ENCODE measurements at places on chromosomes 16 and 17.

DNA sequence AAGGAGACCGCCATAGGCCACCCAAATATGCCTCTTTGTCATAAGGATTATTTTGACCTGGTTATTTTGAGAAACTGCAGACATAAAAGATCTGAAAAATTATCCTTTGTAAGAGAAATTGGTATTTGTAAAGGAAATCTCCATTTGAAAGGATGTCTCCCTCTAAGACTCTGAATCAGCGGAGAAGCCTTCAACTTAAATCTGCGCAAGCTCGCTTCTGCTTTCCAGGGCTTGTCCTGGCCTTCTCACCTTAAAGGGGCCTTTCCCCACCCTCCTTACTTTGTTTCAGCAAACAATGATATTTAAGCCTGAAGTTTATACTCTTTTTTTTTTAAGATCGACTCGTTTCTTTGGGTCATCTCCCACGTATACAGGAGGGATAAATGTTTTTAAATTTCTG, 34.5 kb downstream of the HSBP1 start:
- DNase-seq, result no peak

DNA sequence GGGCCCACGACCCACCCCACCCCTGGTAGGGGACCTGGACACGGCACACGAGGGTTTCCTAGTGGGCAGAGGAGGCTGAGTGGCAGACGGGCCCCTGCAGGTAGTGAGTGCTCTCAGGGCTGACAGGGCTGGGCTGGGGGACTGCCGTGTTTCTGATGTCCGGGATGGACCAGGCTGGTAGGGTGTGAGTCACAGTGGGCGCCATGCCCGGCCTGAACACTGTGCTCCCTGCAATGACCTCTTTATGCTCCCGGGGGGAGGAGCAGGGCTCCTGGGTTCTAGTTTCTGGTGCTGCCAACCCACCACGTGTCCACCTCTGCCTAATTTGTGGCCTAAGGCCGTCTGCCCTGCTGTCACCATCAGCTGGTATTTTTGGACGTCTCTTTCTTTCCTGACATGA, 26.3 kb downstream of the ARHGAP23 start:
- peak; percentile 84 for DNase-seq

DNA sequence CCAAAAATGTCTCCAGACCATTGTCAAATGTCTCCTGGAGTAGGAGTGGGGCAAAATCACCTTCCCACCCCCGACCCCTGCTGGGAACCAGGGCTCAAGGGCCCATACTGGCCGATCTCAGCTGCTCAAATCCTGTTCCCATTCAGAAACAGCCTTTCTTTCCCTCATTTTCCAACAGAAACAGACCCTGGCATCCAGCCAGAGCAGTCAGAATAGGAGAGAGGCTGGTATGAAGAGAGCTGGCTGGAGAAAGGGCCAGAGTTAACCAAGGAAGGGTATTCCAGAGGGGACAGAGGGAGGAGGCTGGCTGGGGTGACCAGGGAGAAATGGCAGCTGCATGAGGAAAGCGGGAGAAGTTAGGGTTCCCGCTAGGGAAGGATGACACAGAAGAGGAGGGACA, 199.1 kb downstream of the XYLT1 start:
- no peak for DNase-seq

- DNase-seq, result no peak
Measured at GRCh38 chr17:74968361-74968780, 4.2 kb downstream of the HID1 start.

GRCh38 chr16:10937068-10937859, 5.0 kb downstream of the DEXI start:
- peak; percentile 48 for DNase-seq

DNA sequence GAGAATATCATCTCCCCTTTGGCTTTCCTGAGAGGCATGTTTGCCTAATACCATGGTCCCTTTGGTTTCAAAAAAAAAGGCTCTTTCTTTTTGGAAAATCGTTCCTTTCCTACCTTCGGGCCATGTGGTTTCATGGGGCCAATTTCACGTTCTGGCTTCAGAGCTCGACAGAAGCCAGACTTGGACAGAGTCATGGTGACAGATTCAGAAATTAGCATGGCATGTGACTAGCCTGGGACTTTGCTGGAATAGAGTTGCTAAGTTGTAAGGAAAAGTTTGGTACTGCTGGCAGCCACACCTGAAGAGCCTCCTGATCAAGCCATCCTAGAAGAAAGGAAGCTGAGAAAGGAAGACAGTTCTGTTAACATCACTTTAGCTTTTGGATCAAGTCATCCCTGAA, 2.4 kb upstream of the VWA3A start:
- DNase-seq, result no peak

DNA sequence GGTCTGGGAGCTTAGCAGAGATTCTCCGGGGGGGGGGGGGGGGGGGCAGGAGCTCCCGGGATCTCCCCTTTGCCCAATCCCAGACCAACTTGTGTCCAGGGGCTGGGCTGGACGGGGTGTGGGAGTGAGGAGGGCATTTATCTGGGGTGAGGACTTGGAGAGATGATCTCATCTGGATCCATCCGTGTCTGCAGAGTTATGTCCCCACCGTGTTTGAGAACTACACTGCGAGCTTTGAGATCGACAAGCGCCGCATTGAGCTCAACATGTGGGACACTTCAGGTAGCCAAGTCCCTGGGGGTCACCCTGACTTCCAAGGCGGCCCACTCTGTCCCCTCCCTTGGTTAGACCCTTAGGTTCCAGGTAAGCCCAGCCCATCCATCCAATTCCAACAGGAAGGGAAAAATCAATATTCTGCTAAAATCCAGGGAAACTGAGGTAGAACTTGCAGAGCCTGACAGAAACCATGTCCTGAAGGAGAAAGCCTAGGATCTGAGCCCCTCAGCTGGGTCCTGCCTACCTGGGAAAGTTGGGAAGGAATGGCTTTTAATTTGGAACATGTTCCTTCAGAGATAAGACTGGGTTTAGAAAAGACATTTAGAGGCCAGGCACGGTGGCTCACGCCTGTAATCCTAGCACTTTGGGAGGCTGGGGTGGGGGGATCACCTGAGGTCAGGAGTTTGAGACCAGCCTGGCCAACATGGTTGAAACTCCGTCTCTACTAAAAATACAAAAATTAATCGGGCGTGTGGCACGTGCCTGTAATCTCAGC, 921 bp downstream of the RND2 start:
- DNase-seq, result no peak

DNA sequence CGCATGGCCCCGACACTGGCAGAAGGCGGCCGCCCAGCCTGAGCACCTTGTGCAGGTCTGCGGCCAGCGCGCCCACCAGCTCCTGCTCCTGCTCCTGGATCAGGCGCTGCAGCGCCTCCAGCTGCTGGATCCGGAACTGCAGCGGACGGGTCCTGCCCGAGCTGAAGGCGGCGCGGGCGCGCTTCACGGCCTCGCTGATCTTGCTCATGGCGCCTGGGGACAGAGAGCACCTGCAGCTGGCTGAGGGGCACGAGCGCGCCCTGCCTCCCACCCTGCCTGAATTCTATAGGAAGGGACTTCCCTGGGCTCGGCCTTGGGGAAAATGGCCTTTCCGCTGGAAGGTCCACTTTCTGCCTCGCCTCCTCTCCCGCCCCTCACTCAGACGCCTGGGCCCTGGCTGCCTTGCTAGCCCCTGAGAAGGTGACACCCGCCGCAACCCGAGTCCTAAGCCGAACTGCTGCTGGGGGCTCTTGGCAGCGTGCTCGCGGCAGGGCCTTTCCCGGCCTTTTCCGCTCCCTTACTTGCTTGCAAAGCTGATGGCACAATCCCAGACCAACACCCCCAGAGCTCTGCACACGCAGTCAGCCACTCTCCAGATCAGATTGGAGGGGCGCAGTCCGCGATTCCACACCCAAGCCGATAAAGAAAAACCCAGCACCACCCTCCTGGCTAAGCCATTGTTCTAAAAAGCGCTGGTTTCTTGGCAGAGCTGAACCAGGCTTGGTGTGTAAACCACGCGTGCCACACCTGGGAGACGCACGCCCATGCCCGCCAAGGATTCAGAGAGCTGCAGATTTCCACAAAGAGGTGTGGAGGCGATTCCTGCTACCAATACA, 3.0 kb downstream of the ALDH3A1 start:
- DNase-seq, result peak; percentile 91

GRCh38 chr17:47316311-47316710, 7.4 kb upstream of the EFCAB13 start:
- DNase-seq, result no peak

GRCh38 chr17:27442702-27443101, 13.5 kb upstream of the KSR1 start:
- no peak for DNase-seq

DNA sequence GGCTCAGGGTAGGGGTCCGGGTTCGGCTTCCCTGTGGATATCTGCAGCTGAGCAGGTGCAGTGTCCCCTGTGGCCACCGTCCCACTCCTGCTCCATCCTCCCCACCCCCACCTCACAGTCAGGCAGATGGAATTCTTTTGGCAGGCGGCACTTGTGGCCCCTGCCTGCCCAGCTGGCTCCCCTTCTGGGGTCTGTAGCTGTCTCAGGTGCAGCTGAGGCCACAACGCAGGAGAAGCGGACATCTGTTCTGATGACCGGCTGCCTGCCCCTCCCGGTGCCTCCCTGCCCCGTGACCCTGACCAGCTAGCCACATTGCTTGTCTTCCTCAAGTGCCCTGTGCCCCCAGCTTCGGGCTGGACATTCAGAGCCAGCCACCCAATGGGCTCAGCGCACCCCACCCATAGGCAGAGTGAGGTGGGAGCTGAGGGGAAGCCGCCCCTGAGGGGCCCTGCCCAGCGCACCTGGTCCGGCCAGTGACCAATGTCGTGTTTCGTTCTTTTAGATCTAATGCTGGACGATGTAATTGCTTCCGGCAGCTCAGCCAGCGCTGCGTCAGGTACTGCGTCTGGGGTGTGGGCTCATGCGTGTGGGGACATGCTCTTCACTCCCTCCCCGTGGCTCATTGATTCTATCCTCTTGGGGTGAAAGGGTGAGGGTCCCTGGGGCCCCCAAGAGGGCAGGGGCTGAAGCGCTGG, 25.2 kb upstream of the ABCC3 start:
- no peak for DNase-seq

DNA sequence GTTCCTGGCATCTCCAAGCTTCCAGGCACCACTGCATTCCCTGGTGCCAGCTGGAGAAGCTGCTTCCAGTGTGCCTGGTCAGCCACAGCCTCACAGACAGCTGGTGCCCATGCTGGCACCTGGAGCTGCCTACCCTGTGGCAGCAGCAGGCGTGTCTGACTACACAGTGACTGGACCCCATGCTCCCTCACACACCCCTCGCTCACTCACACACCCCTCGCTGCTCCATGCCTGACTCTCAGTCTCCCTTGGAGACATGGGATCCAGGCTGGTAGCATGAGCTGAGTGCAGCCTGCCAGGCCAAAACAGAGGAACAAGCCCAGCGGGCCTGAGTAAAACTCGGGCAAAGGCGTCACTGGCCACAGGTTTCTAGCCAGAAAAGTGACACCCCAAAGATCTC, 59.1 kb upstream of the SMIM36 start:
- DNase-seq, result no peak

GRCh38 chr17:8289103-8289397, 580 bp downstream of the RANGRF start:
- no peak for DNase-seq

GRCh38 chr16:75035410-75035968, 36.7 kb downstream of the ZNRF1 start:
- DNase-seq, result no peak

GRCh38 chr17:62057696-62058095, 7.4 kb downstream of the MED13 start:
- no peak for DNase-seq

- no peak for DNase-seq
Measured at GRCh38 chr16:57870753-57871454, 68.6 kb upstream of the KIFC3 start.

DNA sequence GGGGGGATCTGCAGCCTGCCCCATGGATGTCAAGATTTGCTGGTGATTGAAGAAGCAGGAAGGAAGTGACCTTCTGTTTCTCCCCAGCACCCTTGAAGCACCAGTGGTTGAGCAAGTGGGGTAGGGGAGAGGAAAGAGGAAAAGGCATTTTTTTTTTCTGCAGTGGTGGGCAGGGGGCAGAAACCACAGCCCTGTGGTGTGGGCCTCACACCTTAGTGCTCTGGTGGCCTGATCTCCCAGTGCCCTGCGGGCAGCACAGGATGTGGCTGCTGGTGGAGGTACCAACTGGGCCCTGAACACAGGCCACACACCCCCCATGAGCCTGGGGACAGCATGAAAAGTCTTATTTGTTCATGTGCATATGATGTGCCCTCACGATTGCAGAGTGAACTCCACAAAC, 7.1 kb downstream of the ITGAD start:
- no peak for DNase-seq

DNA sequence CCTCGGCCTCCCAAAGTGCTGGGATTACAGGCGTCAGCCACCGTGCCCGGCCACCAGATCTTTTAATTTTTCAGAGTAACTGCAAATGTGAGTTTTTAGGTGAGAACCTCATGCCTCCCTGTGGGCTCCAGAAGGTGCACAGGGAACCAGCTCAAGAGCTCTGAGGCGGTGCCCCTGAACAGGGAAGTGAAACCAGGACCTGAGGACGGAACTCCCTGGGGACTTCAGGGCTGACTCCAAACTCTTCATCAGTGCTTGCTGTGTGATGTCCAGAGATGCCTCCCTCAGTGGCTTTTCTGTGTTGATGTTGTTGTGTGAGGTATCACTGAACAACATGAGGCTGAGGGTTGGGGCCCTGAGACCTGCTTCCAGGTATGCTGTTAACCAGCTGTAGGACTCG, 23.8 kb downstream of the SLC12A3 start:
- no peak for DNase-seq

GRCh38 chr17:44367231-44367979, 3.8 kb upstream of the FAM171A2 start:
- DNase-seq, result no peak

DNA sequence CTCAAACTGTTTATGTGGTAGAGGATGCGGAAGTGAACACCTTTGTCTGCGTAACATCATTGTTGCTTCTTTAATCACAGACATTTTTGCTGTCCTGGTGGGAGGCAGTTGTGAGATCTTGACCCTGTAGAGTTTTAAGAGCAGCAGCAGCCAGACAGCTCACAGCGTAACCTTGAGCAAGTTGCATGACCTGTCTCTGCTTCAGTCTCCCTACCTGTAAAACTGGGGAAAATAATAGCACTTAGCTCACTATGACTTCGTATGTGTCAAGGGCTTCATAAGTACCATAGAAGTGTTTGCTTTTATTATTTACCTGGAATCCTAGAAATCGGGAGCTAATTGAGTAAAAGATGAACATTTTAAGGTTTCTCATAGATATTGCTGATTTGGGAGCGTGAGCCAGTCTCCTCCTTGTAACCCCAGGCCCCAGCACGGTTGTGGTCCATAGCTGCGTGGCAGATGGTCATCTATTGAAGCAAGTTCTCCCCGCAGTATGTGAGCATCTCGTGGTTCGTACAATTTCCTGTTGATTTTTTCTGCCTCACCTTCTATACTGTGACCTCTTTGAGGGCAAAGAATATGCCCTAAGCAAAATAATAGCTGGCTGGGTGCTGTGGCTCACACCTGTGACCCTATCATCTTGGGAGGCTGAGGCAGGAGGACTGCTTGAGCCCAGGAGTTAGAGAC, 34.4 kb downstream of the GPRC5B start:
- DNase-seq, result no peak

GRCh38 chr16:52558448-52558847, 11.5 kb upstream of the TOX3 start:
- DNase-seq, result no peak

- DNase-seq, result no peak
Measured at GRCh38 chr16:17759451-17760390, 289.0 kb upstream of the XYLT1 start.

- no peak for DNase-seq
Measured at GRCh38 chr17:81336930-81337325, 41.8 kb upstream of the SLC38A10 start.

- no peak for DNase-seq
Measured at GRCh38 chr17:7238420-7239090, 702 bp downstream of the PHF23 start.

GRCh38 chr16:22786284-22786683, 27.7 kb upstream of the HS3ST2 start:
- DNase-seq, result no peak

GRCh38 chr17:71980171-71980570, 140.6 kb upstream of the SOX9 start:
- no peak for DNase-seq

All from prostate gland (tissue), 2 donors.